Liver (tissue), 10 donors: ENCODE measurements at places on chromosomes 4 and X. TPM values are rescaled to one million over a fixed set of nuclear protein-coding genes. Genes with fewer than 3 reads are reported as not detected.

- DNase-seq = peak; percentile 65
Observed at GRCh38 chr4:184983672-184984356, 34.5 kb upstream of the HELT start.

- no peak for DNase-seq
Observed at GRCh38 chrX:115625572-115626301, 64.8 kb downstream of the PLS3 start.

- DNase-seq = peak; percentile 31
Observed at GRCh38 chrX:155216940-155217440, 730 bp downstream of the VBP1 start.

DNA sequence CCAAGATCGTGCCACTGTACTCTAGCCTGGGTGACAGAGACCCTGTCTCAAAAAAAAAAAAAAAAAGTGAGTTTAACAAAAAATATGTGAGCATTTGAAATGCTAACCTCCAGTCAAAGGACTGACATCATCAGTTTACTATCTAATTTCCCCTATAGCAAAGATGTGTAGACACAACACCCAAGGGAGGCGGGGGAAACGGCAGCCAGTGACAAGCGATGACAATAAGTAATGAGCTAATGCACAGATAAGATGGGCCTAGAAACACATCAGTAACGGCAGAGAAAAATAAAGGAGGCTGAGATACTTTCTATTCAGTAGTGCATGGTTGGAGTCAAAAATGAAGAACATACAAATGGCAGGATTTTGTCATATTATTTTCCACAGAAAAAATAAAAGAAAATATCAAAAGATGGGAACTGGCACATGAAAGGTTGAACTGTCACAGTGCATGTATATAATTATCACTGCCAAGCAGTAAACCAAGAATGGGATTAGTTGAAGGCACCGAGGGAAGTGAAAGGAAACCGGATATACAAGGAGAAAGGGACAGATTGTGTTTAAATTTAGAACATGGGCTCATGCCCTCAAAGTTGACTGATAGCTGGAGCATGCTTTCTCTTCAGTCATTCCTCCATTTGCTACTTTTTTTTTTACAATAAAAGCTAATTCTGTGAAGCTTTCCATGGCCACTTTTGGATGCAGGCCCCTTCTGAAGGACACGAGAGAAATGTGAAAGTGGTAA, 41.8 kb downstream of the IGFBP7 start:
- DNase-seq = no peak

DNA sequence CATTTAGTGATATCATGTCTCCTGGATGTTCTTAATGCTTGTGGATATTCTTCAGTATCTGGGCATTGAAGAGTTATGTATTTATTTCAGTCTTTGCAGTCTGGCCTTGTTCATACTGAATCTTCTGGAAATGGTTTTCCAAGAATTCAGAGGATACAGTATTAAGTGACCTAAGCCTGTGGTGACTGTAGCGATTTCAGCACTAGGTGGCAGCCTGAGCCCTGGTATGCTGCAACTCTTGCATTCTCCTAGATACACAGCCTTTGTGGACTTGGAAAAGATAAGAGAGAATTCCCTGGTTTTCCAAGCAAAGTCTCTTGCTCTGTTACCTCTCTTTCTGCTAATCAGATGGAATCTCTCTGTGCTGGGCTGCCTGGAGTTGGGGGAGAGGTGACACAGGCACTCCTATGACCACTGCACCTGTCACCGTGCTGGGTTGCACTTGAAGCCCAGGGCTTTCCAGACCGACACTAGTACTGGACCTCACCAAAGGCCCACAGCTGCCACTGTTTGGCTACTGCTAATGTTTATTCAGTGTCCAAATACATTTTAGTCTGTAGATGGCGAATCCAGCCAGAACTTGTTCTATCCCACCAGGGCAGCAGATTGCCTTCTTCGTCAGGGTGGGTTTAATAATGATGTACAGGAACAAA, 19.3 kb upstream of the SPIN2A start:
- DNase-seq = no peak

- no peak for DNase-seq
Observed at GRCh38 chr4:56791316-56791715, 30.2 kb downstream of the SPINK2 start.

DNA sequence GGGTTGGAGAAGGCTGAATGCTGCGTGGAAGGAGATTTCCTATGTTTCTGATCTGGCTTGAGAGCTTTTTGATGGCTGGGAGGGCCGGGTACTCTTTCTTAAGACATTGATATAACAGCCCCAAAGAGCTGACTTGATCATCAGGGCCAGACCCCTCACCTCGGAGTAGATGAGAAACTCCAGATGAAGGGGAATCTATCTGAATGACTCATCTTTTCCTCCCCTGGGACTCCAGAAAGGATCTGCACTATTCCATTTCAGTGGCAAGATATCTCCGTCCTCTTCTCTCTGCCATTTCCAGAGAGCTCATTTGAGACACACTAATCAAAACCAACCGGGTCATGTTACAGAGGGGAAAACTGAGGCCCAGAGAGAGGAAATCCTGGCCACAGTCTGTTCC, 92.9 kb upstream of the MSX1 start:
- no peak for DNase-seq

GRCh38 chr4:100314057-100314456, 123.8 kb upstream of the DDIT4L start:
- no peak for DNase-seq

DNA sequence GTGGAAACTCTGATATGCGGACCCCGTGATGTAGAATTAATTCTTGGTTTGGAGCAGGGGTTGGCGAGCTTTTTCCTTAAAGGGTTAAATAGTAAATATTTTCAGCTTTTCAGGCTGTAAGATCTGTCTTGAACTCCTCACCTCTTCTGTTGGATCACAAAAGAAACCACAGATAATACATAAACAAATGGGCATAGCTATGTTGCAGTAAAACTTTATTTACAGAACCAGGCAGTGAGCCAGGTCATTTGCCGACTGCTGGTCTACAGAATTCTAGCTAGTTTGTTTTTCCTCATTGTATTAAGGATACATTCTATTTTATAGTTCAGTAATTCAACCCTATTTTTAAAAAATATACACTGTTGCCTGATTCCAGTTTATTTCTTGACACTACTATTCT, 116.6 kb downstream of the PAPSS1 start:
- DNase-seq = no peak

GRCh38 chr4:80576796-80577195, 241.3 kb downstream of the CFAP299 start:
- DNase-seq = no peak

- DNase-seq = no peak
Observed at GRCh38 chr4:11801466-11802446, 373.1 kb upstream of the HS3ST1 start.

DNA sequence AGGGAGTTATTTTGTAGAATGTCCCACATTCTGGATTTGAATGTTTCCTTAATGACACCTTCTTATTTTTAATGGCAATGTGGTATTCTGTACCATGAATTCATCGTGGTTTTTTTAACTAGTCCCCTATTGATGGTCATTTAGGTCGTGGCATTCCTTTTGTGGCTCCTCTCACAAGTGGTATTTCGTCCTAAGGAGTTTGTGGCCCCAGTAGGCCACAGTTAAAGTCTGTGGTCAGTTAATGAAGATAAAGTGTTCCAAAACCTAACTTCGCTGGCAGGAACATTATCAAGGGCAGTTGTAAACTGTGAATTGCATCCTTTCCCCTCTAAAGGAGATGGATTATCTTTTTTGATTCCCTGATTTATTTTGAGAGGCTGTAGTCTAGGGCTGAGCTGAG, 133.2 kb downstream of the TMEM164 start:
- no peak for DNase-seq

- DNase-seq = no peak
Observed at GRCh38 chrX:46589977-46590723, 16.6 kb downstream of the CHST7 start.

DNA sequence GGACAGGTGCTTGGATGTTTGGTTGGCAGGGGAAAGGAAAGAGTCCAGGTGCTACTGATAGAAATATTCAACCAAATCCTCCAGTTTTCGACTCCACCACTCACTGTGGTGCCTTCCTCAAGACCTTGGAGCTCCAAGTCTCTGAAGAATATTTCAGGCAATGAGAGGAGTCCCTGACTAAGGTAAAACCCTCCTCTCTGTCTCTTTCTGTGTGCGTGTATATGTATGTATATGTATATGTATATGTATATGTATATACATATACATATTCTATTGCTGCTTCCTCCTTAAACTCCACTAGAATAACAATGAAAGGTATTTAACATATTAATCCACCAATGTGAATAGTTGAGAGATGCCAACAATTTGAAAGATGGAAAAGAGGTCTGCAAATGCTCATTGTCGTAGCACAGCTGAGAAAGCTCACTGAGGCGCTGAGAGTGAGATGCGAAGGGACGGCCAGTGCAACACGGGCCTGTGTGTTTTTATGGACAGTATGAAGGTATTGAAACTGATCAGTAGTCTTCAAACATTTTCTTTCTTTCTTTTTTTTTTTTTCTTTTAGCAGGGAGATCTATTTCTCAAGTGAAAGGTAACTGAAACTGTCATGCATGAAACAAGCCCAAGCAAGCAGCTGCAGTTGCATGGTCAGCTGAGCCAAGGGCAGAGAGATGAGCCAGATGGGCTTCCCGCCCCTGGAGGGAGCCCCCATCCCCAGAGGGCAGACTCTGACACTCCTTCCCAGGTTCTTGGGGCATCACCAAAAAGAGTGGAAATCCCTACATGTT, 41.1 kb upstream of the HS3ST1 start:
- DNase-seq = no peak

DNA sequence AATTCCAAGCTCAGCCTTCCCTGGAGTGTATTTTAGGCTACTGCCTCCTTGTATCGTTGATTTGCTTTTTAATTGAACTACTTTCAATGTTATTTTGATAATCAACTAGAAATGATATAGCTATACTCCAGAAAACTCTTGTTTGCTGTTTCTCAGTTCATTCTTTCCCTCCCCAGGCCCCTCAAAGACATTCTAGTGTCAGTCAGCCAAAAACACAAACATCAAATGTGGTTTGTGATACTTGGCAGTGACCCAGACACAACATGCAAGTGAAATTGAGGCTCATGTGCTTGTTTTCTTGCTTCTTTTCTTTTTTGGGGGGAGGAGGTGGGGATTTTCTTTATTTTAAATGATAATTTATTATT, 7.6 kb downstream of the FAT4 start:
- DNase-seq = no peak

DNA sequence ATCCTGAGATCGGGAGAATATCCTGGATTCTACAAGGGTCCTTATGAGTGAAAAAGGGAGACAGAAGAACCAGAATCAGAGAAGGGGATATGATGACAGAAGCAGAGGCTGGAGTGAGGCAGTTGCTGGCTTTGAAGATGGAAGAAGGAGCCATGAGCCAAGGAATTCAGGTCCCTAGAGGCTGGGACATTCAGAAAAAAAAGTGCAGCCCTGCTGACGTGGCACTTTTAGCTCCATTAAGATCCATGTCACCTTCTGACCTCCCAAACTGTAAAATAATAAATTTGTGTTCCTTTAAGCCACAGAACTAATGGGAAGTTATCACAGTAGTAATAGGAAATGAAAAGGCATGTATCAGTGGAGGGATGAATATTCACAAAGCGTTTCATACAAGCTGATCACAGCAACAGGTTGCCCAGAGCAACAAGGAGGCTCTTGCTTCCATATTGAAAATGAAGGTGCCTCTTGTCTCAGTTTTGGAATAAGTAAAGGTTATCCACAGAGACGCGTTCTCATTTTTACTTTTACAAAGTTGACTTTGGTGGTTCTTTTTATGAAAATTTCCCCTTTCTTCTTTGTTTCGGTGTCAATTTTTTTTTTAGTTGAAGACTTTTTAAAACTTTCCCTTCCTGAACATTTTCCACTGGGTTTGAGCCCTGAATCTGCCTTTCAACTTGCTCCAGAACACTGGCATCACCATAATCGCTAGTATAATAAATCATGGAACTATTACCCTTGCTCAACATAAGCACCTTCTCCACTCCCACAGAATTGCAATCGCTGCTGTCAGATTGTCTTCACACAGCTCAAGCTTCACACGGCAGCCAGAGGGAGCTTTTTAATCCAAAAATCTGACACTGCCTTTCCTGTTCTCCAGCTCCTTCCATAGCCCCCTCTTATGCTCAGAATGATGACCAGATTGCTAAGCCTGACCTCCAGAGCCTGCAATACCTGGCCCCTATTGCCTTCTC, 127.6 kb upstream of the RBPJ start:
- DNase-seq = no peak

GRCh38 chrX:152869972-152870371, 27.9 kb upstream of the ZNF185 start:
- DNase-seq = no peak

DNA sequence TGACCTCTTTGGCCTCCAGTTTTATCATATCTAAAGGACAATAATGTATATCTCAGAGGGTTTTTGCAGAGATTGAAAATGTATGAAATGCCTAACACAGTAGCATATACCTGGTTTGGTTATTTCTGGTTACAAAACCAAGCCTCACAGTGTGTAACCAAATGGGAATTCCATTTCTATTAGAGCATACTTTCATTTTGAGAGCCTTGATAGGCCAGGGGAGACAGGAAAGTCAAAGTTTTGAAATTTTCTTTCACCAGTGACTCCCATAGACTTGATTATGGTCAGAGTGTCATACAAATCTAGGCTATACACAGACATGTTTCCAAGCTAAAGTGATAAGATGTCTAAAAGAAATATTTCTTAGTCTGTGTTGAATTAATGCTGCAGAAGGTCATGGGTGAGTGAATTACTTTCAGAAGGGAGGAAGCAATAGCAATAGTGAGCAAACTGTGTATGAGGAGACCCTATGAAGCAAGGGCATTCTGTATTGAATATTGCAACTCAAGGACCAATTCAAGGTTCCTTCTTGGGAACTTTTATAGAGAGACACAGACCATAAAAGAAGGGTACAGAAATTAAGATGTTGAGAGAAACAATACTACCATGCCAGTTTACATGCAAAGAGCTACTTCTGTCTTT, 151.1 kb downstream of the PDE5A start:
- DNase-seq = no peak

- DNase-seq = no peak
Observed at GRCh38 chrX:73817393-73818199, 254.6 kb downstream of the CHIC1 start.

GRCh38 chrX:127085939-127086338, 266.4 kb downstream of the PRR32 start:
- no peak for DNase-seq

DNA sequence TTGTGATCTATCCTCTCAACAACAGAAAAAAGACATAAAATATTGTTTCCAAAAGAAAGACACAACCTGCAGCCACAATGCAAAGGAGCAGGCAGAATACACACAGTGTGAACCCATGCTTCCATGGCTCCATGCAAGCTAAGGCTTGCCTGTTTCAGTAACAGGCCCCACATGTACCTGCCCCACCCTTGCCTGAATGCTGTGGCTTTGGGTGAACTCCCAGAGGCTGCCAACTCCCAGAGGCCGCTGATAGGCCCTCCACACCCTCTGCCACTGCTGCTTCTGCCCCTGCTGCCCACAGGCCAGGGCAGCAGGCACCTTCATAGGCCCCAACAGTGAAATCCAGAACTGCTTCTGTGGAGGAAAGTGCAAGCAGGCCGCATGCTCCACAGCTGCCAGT, 313.9 kb downstream of the CHIC1 start:
- DNase-seq = no peak

GRCh38 chrX:20217271-20217670, 49.4 kb downstream of the RPS6KA3 start:
- DNase-seq = no peak

- DNase-seq = peak; percentile 40
Observed at GRCh38 chr4:165079476-165079875, 25.8 kb downstream of the TRIM75 start.

ACTRT1 gene
- total RNA-seq = not detected

OTUD6A gene
- total RNA-seq = not detected

HNRNPH2 gene
- 31.5 TPM for total RNA-seq

CXCL13 gene
- total RNA-seq = not detected

CXCL5 gene
- total RNA-seq = 0.33 TPM

RTL5 gene
- 1.1 TPM for total RNA-seq

CT55 gene
- not detected for total RNA-seq

MUC7 gene
- not detected for total RNA-seq

CENPVL2 gene
- not detected for total RNA-seq
